ENCODE measurements at places on chromosomes 7 and 10.

- DNase-seq: peak; percentile 95
Observed at GRCh38 chr10:50623663-50624412, at the start of gene SGMS1. SGMS1 (minus strand) TSS chr10:50623956; CDS start chr10:50344114, 279,842 bp downstream.

GRCh38 chr10:96338279-96338925 lies 20.4 kb downstream of the OPALIN start:
- no peak for DNase-seq

- DNase-seq: no peak
Observed at GRCh38 chr7:29565224-29565630, 1.6 kb downstream of the PRR15 start.

DNA sequence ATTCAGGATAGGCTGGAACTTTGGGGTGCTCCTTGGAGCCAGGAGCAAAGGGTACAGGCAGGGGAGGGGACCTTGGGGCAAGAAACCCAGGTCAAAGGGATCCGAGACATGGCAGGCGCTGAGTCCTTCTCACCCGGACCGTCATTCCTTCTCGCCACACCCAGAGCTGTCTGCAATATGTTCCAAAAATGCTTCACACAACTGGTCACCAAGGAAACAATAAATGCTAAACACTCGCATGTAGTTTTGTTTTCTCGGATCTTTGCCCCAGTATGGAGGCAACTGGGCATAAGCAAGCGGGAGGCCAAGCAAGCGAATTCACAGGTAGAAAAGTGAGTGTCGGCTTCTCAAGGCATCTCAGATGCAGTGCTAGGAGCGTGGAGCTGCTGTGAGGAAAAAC lies 80.8 kb downstream of the PIP4K2A start:
- no peak for DNase-seq

DNA sequence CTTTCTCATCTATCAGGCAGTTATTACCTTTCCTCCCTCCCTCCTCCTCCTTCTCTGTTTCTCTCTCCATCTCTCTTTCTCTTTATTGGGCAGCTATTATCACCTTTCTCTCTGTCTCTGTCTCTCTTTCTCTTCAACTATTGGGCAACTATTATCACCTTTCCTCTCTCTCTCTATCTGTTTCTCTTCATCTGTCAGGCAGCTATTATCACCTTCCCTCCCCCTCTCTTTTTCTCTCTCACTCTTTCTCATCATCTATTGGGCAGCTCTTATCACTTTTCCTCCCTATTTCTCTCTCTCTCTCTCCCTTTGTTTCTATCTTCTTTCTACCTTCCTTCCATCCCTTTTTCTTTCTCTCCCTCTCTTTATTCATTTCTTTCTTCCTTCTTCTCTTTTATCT lies 1.2 kb downstream of the DMBT1 start:
- DNase-seq: no peak

DNA sequence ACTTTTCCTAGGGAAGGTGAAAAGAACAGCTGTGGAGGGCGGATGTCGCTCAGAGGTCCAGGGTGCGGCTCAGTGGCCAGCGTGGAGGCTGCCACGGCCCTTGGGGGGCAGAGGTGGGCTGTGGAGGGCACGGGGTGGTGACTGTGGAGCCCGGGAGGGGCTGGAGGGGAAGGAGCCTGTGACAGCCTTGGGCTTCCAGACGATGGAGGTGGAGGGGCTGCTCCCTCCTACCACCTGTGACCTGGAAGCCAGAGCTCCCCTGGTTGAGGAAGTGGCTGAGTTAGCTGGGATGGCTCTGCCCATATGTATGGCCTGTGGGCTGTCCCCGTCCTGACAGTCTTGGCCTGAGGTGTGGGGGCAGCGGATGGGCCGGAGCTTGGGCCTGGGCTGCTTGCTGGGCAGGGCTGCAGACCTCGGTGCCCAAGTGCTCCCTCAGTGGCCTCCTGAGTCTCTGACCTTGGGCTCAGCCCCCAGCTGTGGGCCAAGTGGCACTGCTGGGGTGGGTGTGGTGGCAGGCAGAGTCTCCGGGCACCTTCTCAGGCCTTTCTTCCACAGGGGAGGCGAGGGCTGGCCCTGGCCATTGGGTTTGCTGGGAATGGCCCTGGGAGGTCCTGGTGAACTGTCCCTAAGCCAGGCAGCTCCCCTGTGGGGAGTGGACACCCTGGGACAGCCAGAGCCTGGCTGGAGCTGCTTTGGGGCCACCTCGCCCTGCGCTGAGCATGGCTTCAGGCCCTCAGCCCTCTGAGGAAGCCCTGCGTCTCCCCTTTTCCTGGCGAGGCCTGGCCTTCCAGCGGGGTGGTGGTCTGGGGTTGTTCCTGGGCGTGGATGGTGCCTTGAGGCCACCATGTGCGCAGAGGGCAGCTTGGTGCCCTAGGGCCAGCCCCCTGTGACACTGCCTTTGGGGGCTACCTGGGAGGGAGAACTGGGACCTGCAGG lies 3.9 kb downstream of the BRI3 start:
- no peak for DNase-seq

DNA sequence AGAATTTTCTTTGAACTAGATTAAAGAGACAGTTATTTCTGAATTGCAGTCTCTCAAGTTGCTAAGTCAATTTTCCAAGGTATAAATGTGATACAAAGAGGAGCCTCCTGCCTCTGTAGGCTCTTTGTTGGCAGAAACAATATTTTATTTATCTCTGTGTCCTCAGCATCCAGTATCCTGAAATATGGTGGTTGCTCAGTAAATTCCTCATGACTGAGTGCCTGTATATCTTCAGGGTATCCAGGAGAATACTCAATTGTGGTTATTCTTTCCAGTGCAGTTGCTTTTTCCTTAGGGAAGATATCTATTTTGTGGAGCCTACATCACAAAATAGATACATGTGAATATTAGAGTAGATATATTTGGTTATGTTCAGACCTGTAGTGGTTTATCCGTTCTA lies 144.8 kb upstream of the FERD3L start:
- no peak for DNase-seq

Data from activated CD4-positive, alpha-beta T cell treated with anti-CD3 and anti-CD28 coated beads, Interleukin-2, amount 10 ng/mL, durations not matched to agents 24 days and 14 days (primary cell).